Aorta (tissue), 5 donors: ENCODE measurements at places on chromosomes 6 and 20. TPM values are rescaled to one million over a fixed set of nuclear protein-coding genes. Genes with fewer than 3 reads are reported as not detected.

The RTN4IP1 gene
- 3.1 TPM for total RNA-seq

The PKIB gene
- total RNA-seq, result 2.5 TPM

The B4GALT5 gene
- 35.9 TPM for total RNA-seq

The SUMO4 gene
- total RNA-seq, result 6.9 TPM

The LINC00237 gene
- total RNA-seq, result not detected

The ZBP1 gene
- 1.6 TPM for total RNA-seq

The SRSF12 gene
- 1.9 TPM for total RNA-seq

The RFX6 gene
- total RNA-seq, result not detected

The NKX2-2 gene
- total RNA-seq, result not detected

The RIN2 gene
- 67.0 TPM for total RNA-seq

The IPCEF1 gene
- total RNA-seq, result 4.7 TPM

The OPN5 gene
- not detected for total RNA-seq

The SLCO4A1 gene
- 13.9 TPM for total RNA-seq

The PI16 gene
- total RNA-seq, result 383 TPM

The TINAG gene
- total RNA-seq, result not detected

The TREM1 gene
- 6.2 TPM for total RNA-seq

The TTLL9 gene
- total RNA-seq, result 0.81 TPM

The B3GALT4 gene
- total RNA-seq, result 12.7 TPM

The LPIN3 gene
- 21.4 TPM for total RNA-seq

The LY6G6D gene
- not detected for total RNA-seq

The SDC4 gene
- 51.2 TPM for total RNA-seq

The PRR18 gene
- total RNA-seq, result not detected

The PCSK2 gene
- 2.2 TPM for total RNA-seq

The IRAK1BP1 gene
- total RNA-seq, result 5.0 TPM

The PRSS35 gene
- 4.1 TPM for total RNA-seq

The OOEP gene
- total RNA-seq, result 0.39 TPM

The C6orf132 gene
- total RNA-seq, result 3.1 TPM

The ACTL10 gene
- 1.2 TPM for total RNA-seq

The TPD52L1 gene
- total RNA-seq, result 39.0 TPM

The RREB1 gene
- 30.7 TPM for total RNA-seq

The TNFRSF6B gene
- total RNA-seq, result 11.5 TPM

The OGFRL1 gene
- 23.6 TPM for total RNA-seq
